ENCODE measurements at places on chromosomes 4 and X.
A peak's percentile ranks its signal among the peaks of the same experiment; 100 is the strongest.

DNA sequence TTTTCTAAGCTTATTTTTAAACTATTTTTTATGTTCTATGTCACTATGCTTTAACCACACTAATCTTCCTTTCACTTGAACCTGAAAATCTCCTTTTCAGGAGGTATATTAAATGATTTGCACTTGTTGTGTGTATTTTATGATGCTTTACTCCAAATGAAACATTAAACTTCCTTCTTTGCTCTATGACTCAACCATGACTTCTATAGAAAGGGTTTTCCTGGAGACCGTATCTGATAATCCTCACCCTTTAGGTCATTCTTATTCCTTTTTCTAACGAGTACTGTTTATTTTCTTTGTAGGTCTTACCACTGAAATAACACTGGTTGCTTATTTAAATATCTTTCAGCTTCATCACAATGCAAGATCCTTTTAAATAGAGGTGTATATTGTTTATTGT, 1163.2 kb downstream of the PCDH18 start:
- DNase-seq, result no peak

GRCh38 chr4:3851881-3852280, 85.7 kb downstream of the ADRA2C start:
- DNase-seq, result no peak

DNA sequence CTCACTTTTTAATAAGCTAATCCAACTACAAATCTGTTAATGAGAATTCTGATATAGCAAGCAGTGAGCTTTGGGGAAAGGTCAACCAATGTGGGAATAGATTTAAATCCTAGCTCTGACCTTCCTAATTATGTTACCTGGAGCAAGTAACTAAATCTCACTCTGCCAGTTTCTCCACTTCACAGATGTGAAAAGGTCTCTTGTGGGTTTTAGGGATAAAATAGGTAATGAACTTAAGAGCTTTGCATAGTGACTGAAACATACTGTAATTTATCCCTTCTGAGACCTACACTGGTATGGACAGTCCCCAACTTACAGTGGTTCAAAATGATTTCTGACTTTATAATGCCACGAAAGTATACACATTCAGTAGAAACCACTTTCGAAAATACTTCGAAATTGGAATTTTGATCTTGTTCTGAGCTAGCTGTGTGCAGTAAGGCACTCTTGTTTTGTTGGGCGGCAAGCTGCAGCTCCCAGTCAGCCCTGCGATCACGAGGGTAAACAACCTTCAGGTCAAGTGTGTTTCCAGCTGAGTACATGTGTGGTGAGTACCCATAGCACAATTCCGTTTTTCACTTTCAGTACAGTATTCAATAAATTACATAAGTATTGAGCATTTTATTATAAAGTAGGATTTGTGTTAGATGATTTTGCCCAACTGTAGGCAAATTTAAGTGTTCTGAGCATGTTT, 93.7 kb downstream of the ADGRL3 start:
- no peak for DNase-seq

- DNase-seq, result no peak
Measured at GRCh38 chr4:46249516-46249915, 125.7 kb upstream of the GABRG1 start.

DNA sequence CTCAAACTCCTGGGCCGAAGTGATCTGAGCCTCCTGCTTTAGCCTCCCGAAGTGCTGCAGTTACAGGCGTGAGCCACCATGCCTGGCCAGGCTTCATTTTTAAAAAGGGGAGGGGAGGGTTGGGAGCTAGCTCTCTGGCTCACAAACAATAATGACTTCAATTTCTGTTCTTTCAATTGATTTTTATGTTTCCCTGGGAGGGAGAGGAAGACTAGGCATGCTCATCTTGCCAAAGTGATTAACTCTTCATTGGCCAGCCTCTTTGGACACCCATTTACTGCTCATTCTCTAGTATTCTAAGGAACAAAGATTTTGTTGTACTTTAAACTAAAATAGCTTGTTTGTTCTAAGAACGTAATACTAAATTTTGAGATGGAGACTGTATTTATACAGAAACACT, 43.4 kb upstream of the TRIM2 start:
- no peak for DNase-seq

- no peak for DNase-seq
Measured at GRCh38 chrX:97756879-97757278, 873.2 kb downstream of the RPA4 start.

GRCh38 chrX:127708155-127708554, 344.0 kb downstream of the ACTRT1 start:
- peak; percentile 3 for DNase-seq

- no peak for DNase-seq
Measured at GRCh38 chrX:100340491-100341141, 69.5 kb downstream of the PCDH19 start.

DNA sequence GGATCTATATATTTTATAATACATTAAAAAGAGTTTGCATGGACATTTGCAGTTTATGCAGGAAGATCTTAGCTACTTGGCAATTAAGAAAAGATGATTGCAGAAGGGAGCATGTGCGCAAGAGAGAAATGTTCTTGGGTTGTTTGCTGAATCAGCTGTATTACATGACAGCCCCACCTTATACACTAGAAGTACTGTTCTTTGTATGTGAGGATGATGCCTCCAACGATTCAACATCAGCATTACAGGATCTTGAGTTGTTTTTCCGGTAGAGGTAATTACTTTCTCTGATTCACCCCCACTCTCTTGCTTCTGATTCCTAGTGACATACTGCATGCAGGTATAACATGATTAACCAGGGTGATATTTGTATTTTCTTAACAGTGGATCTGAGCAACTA, 140.8 kb downstream of the PCDH7 start:
- DNase-seq, result no peak

DNA sequence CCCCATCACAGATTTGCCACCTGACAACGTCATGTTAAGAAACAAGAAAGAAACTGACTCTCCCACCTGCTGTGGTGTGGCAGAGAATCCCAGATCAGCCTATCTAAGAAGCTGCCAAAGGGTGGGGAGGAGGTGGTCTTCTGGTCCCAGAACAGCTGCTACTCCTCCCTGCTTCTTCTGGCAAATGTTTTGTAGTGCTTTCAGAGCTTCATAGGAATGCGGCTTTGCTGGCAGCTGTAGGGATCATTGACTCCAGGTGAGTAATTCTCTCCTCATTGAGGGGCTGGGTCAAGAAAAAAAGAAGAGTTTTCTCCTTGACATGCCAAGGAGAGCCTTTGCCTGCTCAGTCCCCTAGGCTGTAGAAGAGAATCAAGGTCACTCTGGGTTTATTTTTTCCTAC, 23.3 kb downstream of the NRK start:
- DNase-seq, result no peak

DNA sequence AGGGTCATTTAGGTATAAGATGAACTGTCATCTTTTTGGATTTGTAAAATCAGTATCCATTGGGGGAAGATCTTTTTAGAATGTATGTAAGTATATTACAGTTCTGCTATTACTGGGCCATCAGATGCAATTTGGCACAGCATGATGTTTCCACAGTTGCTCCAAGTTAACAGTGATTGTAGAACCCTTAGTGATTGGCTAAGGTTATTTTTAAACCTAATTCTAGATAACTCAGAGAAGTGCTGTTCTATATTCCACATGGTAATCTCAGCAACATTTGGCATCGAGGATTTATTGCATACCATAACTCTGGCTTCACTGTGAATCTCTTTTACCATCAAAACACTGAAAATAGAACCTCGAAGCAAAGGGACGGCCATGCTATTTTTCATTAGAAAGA, 215.7 kb upstream of the HAND2 start:
- no peak for DNase-seq

DNA sequence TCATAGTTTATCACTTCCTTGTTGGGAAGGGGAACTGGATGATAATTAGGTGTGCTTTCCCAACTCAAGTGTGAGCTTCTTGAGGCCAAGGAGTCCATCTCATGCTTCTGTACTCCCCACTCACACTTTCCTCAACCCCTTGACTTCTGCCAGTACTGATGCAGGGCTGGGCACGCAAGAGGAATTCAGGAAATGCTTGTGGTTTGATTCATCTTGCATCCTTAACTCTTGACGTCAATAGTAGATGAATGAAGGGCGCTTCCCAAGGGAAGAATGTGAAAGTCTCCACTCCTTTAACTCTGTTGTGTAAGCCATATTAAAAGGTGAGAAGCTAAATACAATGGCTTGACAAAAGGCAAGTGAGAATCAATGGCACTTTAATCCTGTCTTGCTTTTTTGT, 101.8 kb downstream of the AGTR2 start:
- no peak for DNase-seq

DNA sequence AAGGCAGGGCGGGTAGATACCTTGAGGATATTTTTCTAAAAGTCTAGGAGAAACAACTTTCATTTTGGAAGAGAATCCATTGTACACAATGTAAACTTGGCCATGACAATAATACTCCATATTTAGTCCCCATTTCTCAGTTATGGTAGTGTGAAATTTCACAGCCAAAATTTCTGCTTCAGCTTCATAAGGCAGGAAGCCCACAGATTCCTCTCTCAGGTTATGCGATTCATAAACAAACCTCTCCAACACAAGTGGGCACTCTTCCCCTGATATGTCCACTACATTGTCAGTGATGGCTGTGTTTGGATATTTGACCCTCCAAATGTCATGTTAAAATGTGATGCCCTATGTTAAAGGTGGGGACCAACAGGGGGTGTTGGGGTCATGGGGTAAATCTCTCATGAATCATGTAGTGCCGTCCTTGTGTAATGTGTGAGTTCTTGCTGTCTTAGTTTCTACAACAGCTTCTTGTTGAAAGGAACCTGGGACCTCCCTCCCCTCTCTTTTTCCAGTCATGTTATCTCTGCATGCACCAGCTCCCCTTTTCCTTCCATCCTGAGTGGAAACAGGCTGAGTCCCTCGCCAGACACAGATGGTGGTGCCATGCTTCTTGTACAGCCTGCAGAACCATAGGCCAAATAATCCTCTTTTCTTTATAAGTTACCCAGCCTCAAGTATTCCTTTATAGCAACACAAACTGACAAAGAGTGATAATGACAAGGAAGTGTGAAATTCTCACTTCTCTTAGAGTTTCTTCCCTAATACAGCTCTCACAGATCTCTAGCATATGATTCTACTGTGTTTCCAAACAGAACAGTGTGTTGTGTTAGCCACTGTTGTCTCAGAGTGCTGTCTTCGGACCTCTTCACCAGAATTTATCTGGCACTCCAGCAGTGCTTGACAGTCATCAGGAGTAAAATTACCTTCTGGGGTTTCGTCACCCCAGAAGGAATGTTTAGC, 598.4 kb upstream of the GNPDA2 start:
- no peak for DNase-seq

GRCh38 chrX:2664502-2664901, 26.6 kb upstream of the CD99 start:
- DNase-seq, result no peak

- DNase-seq, result peak; percentile 23
Measured at GRCh38 chrX:57156397-57157049, 19.3 kb upstream of the SPIN2A start.

DNA sequence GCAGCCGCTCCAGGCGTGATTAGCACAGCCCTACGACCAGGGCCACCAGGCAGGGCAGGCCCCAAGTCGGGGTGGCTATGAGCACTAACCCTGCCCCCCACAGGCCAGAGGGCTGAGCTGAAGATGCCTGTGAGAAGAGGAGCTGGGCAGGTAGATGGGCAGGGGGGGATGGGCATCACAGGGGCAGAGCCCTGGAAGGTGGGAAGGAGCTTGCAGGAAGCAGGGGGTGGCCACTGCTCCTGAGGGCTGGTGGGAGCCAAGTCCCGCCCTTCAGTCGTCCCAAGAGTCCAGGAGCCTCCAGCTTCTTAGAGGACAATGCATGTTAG, 7.3 kb upstream of the MXD4 start:
- DNase-seq, result no peak
